DMS153 (cell line): ENCODE measurements at places on chromosomes 2 and 18.

DNA sequence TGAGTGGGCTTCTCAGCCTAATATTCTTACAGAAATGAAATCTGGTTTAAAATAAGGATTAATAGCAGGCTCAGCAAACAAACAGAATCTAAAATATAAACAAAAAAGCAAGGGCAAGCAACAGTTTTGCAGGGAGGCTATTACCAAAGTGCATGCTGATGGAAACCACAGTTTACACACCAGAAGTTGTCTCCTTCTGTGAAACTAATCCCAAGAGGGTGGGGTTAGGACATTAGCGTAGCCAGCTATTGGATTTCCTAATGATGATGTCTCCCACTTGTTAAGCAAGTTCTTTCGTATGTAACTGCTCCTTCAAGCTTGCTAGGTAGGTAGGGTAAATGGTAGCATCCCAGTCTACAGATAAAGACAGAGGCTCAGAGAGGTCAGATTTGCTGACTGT lies 65.0 kb upstream of the TSPYL6 start:
- DNase-seq = no peak

- no peak for DNase-seq
Observed at GRCh38 chr2:12325806-12326205, 390.9 kb upstream of the TRIB2 start.

GRCh38 chr2:218722419-218722818 lies 11.8 kb downstream of the TTLL4 start:
- DNase-seq = no peak

- DNase-seq = no peak
Observed at GRCh38 chr2:142286618-142287017, 155.8 kb upstream of the LRP1B start.

DNA sequence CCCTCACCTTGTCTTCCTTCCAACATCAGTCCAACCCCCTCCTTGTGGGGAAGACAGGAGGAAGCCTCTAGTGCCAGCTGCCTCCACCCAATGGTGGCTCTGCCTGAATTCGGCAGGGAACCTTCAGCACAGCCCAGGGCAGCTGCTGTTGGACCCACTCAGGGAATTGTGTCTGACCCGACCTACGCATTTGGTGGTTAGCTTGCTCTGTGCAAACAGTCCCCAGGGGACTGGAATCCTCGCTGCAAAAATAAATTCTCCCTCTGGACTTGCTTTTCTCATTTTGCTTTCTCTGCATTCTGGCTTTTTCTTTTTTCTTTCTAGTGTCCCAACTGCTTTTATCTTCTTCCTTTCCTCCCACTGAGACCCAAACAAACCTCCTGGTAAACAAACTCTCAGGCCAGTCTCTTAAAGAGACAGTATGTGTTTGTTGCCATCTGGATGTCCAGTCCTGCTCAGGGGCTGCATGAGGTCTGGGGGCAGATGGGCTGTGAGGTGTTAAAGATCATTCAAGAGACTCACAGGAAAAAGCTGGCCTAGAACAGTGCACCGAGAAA lies 137.7 kb upstream of the HAAO start:
- DNase-seq = no peak
